ENCODE measurements at places on chromosomes 12 and 14. TPM values are rescaled to one million over a fixed set of nuclear protein-coding genes. Genes with fewer than 3 reads are reported as not detected.

Gene RNASE2
- not detected for total RNA-seq

Gene TTC6
- 11.0 TPM for total RNA-seq

Gene SLC25A47
- not detected for total RNA-seq

Gene KLRK1
- not detected for total RNA-seq

Gene CLEC1B
- total RNA-seq: not detected

Gene SYT1
- total RNA-seq: 6.5 TPM

Gene CLEC14A
- total RNA-seq: 0.70 TPM

Gene KRT86
- not detected for total RNA-seq

Gene COQ10A
- 15.4 TPM for total RNA-seq

Gene STXBP6
- 1.1 TPM for total RNA-seq

Gene PRB2
- not detected for total RNA-seq

Gene PPM1H
- 75.2 TPM for total RNA-seq

Gene COX14
- 26.7 TPM for total RNA-seq

Gene GDF3
- 0.72 TPM for total RNA-seq

Gene PSMA3
- total RNA-seq: 324 TPM

Gene ARHGAP9
- 1.3 TPM for total RNA-seq

Gene LTBR
- total RNA-seq: 9.1 TPM

Gene SMCO2
- total RNA-seq: not detected

Gene ZFYVE1
- total RNA-seq: 11.6 TPM

Gene ACRBP
- 3.9 TPM for total RNA-seq

Gene DBX2
- total RNA-seq: not detected

Gene DCAF11
- total RNA-seq: 69.8 TPM

Gene PTPRB
- total RNA-seq: not detected

Gene GAS2L3
- 13.5 TPM for total RNA-seq

Gene DLK1
- 219 TPM for total RNA-seq

Gene GLS2
- total RNA-seq: 1.5 TPM

Gene INTS13
- total RNA-seq: 65.1 TPM

Gene APOF
- not detected for total RNA-seq

Gene TEX22
- 1.2 TPM for total RNA-seq

Gene TSHR
- total RNA-seq: 0.58 TPM

Gene DEGS2
- total RNA-seq: 0.18 TPM

Gene SLC6A12
- total RNA-seq: 0.90 TPM

Gene KRT82
- total RNA-seq: not detected

Gene IAPP
- not detected for total RNA-seq

Gene RTL1
- total RNA-seq: 0.86 TPM

Gene POTEG
- not detected for total RNA-seq

Gene ERBB3
- total RNA-seq: 45.7 TPM

Gene COX8C
- total RNA-seq: not detected

Gene GRIP1
- 42.8 TPM for total RNA-seq

Gene KRT83
- not detected for total RNA-seq

Gene SCARB1
- total RNA-seq: 33.3 TPM

Gene FAM90A1
- total RNA-seq: 0.40 TPM

Gene KRT72
- total RNA-seq: not detected

Gene CSAD
- total RNA-seq: 38.2 TPM

Gene RNU4-1
- 2,533 TPM for total RNA-seq

Gene ABCD2
- total RNA-seq: not detected

Gene PRB3
- 0.95 TPM for total RNA-seq

Gene INHBC
- total RNA-seq: not detected

Gene ASCL1
- total RNA-seq: not detected

Gene TAS2R8
- not detected for total RNA-seq

Gene CATSPERB
- total RNA-seq: 1.0 TPM

Gene LRP1-AS
- not detected for total RNA-seq

Gene HOTAIR
- total RNA-seq: not detected

Gene MORN3
- 1.3 TPM for total RNA-seq

Gene TMTC3
- 47.2 TPM for total RNA-seq

Gene PIK3C2G
- not detected for total RNA-seq

Gene KCNA1
- not detected for total RNA-seq

Gene CFAP73
- not detected for total RNA-seq
